GM03348 (cell line): ENCODE measurements at places on chromosomes 7 and 10.

- DNase-seq, result no peak
Observed at GRCh38 chr7:65475734-65476319, 102.2 kb downstream of the ZNF92 start.

DNA sequence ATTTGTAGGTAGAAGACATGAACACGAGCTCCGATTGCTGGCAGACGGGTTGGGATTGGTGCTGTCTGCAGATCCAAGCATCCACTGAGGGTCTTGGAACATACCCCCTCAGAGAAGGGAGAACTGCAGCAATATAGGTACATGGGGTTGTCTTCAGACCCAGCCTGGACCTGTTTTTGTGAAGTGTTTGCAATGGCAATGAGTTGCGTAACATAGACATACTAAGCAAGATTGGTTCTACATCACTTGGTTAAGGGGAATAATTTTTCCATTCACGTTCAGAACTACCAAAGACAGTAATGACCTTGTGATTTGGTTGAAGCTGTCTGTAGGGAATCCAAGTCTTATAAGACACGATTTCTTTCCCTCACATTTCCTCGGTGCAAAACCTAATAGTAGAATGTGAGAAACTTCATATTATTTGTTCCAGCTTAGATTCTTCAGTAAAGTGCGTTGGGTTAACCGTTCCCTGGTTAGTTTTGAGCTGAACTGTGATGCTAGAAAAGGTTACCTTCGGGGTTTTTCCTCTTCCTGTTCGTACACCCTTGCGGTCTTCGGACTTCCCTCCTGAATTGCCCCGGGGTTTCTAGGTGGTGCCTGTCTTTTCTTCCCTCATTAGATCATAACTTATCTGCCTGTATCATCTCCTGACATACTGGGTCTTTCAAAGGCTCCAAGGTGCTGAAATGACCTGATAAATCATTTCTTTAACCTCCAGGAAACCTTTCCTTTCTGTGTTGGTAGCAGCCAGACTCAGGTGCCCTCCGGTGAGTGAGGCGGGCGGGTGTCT is 14.4 kb downstream of the PROSER2 start:
- DNase-seq, result no peak

- no peak for DNase-seq
Observed at GRCh38 chr10:11022213-11022612, 4.5 kb downstream of the CELF2 start.

DNA sequence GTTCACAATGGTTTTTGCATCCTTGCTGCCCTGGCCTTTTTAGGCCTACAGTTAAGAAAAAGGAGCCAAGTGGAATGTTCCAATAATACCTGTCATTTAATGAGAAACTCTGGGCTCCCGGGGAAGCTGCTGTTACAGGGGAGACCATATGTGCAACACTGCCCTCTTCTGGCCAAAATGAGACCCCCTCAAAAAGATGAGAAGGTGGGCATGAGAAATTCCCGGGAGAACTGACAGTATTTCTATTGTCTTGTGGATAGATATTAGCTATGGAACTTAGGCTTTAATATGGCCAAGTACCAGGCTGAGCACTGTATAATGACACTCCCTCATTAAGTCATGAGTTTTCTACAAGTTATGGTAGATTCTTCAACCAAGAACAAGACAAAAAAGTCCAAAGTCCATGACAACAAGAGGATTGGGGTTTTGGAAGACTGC is 99.4 kb downstream of the CCDC3 start:
- DNase-seq, result peak; percentile 82

DNA sequence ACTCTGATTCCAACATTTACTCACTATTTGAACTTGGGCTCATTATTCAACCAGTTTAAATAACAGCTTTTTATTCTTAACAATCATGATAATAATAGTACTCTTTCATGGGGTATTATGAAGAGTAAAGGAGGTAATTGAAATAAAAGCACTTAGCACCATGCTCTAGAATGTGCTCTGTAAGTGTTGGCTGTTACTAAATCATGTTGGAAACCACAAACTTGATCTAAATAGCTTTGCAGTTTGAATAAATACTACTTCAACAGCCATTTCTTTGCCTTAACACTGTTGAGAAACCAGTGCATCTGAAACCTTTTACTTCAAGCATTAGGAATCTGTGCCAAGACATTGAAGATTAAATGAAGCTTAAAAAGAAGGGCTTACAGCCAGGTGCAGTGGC is 7.9 kb upstream of the UPF2 start:
- DNase-seq, result no peak

DNA sequence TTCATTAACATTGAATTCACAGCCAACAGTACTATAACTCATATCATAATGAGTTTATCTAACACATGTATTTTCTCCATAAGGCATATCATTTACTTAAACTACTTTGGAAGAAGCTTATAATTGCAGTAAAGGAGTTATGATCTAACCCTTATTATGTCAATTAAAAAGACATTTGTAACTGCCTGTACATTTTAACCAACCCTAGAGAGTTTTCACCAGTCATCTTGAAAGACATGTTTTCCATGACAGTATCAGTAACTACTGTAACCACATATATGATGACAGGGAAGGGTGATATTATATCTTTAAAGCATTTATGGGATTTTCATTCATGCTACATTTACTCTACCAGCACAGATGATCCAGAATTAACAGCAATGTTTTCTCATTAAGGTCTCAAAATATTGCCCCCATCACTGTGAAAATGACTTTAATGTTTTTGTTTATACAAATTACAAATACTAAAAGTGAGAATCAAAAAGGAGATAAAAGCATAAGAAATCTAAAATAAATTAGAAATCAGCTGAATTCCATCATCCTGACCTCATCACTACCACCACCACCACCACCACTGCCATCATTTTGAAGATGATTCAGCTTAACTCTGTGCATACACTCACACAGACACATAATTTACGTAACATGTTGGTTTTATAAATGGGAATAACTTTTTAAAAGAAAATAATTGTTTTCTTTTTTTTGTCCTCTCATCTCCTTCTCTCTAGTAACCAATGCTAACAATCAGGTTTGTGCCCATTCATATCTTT is 53.6 kb downstream of the MKLN1 start:
- DNase-seq, result peak; percentile 35

GRCh38 chr10:132201111-132201969 is 14.6 kb downstream of the DPYSL4 start:
- no peak for DNase-seq

- DNase-seq, result no peak
Observed at GRCh38 chr10:89710753-89711152, 9.4 kb downstream of the KIF20B start.

- peak; percentile 30 for DNase-seq
Observed at GRCh38 chr10:125707541-125708468, 11.7 kb upstream of the EDRF1 start.

DNA sequence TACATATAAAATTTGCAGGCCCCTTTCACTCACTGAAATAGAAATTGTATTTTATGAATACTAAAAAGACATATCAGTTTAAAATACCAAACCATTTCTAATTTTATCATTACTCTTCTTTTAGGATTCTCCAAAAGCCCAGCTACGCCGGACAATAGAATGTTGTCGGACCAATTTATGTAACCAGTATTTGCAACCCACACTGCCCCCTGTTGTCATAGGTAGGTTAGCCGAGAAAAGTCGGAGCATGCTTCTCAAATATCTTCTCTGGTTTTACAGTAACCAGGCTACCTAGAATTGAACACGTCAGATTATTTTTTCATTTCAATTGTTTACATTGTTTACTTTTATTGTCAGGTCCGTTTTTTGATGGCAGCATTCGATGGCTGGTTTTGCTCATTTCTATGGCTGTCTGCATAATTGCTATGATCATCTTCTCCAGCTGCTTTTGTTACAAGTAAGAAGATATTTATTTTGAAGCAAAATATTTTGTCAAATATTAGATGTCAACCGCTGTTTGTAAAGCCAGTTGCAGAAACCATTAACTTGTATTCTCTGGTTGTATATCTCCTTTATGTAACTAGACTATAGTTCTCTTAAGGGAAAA is 57.6 kb downstream of the MMRN2 start:
- peak; percentile 70 for DNase-seq

- no peak for DNase-seq
Observed at GRCh38 chr7:101943889-101944600, 126.6 kb downstream of the CUX1 start.

- peak; percentile 95 for DNase-seq
Observed at GRCh38 chr7:1458683-1459511, at the start of gene MICALL2. MICALL2 (minus strand) TSS chr7:1459470; CDS start chr7:1459326, 144 bp downstream.
